ENCODE measurements at places on chromosomes 4 and X. TPM values are rescaled to one million over a fixed set of nuclear protein-coding genes. Genes with fewer than 3 reads are reported as not detected.

MAGEB2 gene
- total RNA-seq = not detected

GPAT3 gene
- 69.2 TPM for total RNA-seq

GRCh38 chrX:133639726-133640125 lies 224.4 kb upstream of the GPC4 start:
- H3K27me3 ChIP-seq = no peaks in the 10 kb centered on the region
- no peak overlapping the region for H3K27ac ChIP-seq
- H3K36me3 ChIP-seq = no peaks in the 10 kb centered on the region
- no peak for DNase-seq

DNA sequence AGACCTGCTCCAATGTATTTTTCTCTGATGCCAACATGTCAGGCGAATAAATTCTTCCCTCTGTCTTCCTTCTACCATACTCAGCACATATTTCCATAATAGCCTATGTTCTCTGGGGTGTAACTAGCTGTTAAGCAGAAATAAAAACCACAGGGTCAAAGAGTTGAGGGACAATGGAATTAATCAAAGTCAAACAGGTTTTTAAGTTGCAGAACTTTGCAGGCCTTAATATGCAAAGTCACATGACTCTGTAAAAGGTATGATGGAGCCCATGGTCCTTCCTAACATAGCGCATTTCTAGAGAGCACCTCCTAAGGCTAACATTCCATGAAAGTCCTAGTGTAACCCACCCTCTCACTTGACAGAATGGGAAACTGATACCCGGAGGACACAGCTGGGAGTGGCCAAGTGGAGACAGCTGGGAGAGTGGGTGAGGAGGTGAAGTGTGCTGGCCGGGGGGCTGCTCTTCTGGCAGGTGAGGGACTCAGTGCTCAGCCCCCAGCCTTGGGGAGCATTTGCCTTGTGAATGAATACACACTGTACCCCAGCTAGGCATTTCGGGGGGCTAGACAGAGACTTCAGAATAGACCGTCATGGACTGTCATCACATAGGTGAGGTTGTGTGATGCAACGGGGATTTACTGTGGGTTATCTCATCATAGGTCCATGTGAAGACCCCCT lies 8.4 kb upstream of the SORCS2 start:
- H3K36me3 ChIP-seq = no peaks in the 10 kb centered on the region
- H3K27me3 ChIP-seq = no peaks in the 10 kb centered on the region
- no peaks in the 10 kb centered on the region for H3K4me1 ChIP-seq
- no peak for DNase-seq
- no peak overlapping the region for H3K27ac ChIP-seq

All from thyroid gland (tissue), 4 donors.